AG10803 (cell line): ENCODE measurements at places on chromosomes 13 and 19.
A peak's percentile ranks its signal among the peaks of the same experiment; 100 is the strongest.

GRCh38 chr13:99751517-99752199 lies 219.9 kb downstream of the ZIC5 start:
- DNase-seq, result no peak

GRCh38 chr19:43124360-43124759 lies 41.9 kb upstream of the PSG2 start:
- DNase-seq, result no peak

GRCh38 chr13:25042151-25042865 lies 53.6 kb upstream of the PABPC3 start:
- no peak for DNase-seq

DNA sequence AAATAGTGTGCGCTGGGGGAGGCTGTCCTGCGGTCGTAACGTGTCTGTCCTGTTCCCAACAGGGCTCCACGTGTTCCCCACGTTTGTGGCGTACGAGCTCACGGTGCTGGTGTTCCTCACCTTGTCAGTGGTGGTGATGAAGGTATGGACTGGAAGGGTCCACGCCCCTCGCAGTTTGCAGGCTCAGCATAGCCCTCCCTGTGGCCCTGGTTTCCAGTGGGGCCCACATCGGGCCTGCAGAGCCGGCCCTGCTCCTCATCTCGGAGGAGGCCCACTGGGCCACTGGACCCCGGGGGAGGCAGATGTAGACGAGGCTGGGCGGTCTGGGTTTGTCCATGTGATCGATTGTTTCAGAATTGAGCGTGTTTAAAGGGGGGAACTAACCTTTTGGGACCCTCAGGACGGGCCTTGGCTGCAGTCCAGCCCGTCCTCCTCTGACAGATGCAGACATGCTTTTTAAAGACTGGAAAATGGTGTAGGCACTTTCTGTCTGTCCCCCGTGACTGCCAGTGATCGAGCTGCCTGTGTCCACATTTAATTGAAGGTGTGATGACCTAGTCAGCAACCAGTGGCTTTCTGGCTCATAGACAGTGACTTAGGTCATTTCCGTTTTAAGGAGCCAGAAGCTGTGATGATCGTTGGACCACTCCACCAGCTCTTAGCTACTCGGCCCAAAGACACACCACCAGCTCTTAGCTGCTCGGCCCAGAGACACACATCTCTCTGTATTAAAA lies 37.1 kb upstream of the TFDP1 start:
- peak; percentile 47 for DNase-seq

- no peak for DNase-seq
Measured at GRCh38 chr19:45355910-45356309, 14.5 kb downstream of the ERCC2 start.

DNA sequence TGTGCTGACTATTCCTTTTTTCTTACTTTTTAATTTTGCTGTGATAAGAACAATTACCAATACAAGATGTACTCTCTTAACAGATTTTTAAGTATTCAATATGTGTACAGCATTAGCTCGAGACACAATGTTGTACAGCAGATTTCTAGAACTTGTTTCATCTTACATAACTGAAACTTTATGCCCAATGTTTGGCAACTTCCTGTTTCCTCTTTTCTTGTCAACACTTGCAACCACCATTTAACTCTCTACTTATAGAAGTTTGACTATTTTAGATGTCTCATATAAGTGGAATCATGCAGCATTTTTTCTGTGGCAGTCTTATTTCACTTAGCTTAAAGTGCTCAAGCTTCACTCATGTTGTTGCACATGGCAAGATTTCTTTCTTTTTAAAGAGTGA lies 1426.8 kb downstream of the SLITRK5 start:
- no peak for DNase-seq

DNA sequence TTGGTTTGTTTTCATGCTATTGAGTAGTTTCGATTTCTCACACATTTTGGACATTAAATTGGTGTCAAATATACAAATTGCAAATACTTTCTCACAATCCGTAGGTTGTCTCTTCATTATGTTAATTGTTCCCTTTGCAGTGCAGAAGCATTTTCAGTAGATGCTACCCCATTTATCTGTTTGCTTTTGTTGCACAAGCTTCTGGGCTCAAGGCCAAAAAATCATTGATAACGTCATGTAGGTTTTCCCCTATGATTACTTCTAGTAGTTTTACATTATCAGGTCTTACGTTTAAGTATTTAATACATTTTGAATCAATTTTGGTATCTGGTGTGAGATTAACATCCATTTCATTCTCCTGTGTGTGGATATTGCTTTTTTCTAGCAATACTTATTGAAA lies 14.0 kb upstream of the ZNF347 start:
- DNase-seq, result no peak

DNA sequence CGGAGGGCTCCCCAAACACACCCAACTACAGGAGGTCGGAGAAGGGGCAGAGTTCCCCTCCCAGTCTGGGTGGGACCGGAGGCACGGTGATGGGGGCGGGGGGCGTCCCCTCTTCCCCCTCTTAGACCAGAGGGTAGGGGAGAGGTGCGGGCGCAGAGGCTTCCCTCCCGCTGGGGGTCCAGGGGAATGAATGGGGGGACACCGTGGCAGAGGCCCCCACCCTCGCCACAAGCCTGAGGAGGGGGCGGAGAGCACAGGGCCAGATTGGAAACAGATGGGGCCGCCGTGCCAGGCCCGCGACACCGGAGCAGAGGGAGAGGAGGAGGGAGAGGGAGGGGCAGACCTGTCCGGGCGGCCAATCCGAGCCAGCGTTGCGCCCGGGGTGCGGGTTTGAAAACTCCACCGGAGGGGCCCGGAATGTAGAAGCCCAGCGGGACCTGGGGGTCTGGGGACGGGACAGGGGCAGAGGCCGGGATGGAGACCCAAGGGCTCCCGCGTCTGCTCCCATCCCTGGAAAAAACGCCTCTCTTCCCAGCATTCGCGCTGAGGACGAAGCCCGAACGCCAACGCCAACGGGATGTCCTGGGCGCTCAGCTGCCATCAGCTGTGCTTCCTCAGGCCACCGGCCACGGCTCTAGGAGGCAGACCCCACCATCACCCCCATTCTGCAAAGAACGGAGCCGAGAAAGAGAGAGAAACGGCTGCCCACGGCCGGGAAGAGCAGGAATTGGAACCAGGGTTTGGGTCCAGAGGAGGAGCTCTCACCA lies 46.8 kb downstream of the PTPRS start:
- peak; percentile 56 for DNase-seq

DNA sequence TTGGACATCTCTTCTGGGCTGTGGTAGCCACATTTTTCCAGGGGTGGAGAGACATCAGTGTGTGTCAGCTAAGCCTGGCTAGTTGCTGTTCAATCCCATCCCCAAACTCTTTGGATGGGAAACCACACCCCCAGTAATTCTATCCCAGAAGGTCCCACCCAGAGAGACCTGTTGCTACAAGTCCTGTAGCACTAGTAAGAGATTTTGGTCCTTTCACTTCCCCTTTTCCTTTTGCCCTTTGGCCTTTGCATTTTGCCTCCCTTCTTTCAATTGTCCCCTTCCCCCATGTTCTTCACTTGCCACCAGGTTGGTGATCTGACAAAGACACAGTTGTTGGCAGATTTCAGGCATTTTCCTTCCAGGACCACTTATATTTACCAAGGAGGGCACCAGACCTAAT lies 3.8 kb downstream of the CBY2 start:
- no peak for DNase-seq

GRCh38 chr13:26458196-26458749 lies 99.2 kb upstream of the WASF3 start:
- no peak for DNase-seq

DNA sequence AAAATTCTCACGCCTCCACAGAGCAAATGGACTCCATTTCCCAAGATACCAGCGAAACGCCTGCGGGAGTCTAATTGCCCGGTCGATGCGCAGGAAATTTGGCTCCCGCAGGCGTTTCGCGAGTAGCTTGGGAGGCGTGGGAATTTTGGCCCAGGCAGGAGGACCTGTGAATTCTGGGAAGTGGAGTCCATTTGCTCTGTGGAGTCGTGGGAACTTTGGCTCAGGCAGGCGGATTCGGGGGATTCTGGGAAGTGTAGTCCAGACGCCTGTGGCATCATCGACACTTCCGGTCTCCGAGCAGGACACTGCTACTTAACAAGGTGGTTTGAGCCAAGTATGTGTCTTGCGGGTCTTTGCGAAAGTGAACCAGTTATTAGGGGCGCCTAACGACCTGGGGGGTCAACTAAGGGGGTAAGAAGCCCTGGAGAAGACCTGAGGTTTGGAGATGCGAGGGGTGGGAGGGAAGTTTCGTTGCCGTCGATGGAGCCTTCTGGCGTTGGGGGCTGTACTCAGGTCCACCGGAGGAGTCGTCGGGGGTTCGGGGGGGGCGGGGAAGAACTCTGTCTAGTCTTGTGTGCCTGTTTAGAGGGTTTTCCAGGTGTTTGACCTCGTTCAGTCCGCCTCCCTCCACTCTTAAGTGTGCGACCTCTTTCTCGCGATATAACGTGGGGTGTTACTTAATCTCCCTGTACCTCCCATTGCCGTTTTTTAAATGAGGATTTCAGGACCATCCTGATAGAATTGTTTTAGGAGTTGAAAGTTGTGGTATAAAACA lies at the start of gene ZNF155:
ZNF155 (plus strand) TSS at position 277 of the 775 bp plus-strand sequence. CDS start 4,356 bp downstream, outside the sequence.
- DNase-seq, result peak; percentile 97

DNA sequence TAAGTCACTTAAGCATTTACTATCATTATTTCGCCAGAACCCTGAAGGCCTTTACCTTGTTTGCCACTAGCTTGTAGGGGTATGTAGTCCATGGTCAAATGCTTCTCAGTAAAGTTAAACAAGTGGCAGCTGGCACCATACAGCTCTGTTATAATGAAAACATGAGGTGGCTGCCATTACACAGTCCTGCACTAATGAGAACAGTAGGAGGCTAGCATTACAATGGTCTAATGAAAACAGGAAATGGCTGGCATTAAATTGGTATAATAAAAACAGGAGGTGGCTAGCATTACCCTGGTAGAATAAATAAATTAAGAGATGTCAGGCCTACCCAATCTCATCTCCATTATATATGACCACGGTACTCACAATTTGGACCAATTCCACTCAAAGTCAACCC lies 107.5 kb downstream of the PCDH17 start:
- DNase-seq, result no peak

DNA sequence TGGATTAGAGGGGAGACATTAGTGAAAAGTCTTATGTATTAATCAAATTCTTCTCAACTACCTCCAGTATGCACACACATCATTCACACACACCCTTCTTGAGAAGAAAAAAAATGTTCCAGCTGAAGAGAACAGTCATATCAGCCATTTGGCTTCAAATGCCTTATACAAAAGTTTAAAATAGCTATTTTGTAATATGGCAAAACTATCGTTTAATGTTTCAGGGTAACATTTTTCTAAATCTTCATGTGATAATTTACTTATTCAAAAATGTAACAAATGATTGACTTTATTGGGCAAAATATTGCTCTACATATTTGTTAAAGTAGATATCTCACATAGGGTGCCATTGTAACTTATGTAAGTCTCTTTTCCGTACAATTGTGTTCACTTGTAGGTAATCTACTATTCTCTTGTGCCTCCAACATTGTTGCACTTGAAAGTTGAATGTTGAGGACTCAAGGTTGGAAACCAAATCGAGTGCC lies 13.6 kb downstream of the ZIC2 start:
- DNase-seq, result no peak

DNA sequence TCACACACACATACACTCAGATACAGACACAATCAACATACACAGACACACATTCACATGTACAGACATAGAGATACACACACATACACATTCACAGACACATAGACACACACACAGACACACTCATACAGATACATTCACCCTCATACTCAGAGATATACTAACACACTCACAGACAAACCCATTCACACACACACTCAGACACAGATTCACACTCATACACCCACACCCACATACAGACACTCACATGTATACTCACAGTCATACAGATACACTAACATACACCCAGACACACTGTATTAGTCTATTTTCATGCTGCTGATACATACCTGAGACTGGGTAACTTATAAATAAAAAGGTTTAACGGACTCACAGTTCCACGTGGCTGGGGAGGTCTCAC lies 30.8 kb downstream of the GJA3 start:
- no peak for DNase-seq

- no peak for DNase-seq
Measured at GRCh38 chr13:46726347-46726746, 70.6 kb downstream of the ESD start.

DNA sequence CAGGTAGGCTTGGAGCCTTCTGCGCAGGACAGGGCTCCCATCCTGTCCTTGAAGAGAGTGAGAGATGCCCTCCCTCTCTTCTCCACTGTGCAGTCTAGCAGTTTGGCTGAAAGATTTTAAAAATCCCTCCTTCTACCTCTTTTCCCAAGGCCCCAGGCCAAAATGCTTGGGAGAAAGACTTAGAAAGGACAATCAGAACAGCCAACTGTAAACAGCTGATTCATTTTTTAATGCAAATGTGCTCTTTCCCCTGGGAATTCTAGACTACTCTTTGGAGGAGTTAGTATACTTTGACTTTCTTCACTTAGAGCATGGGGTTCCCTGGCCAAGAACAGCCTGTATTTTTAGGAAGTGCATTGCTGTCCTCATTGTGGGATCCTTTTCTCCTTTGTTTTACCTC lies 398.9 kb downstream of the GPC6 start:
- no peak for DNase-seq

DNA sequence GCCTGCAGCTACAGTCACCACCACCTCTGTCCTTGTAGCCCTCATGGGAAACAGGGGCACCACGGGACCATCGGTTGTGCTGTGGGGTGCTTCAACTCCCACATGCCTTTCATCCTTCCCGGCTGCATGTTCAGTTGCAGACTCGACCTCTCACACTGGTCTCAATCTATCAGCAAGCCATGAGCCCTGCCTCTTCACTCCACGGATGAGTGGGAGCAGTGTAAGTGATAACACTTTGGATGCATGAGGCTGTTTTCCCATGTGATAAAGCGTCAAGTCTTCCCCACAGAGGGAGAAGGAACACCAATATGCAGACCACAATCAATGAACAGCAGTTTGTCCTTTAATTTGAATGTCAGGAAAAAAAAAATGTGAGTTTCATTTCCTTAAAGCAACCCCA lies 12.2 kb downstream of the SERP2 start:
- DNase-seq, result no peak

GRCh38 chr13:40159736-40160135 lies 504.3 kb downstream of the COG6 start:
- no peak for DNase-seq

GRCh38 chr13:31160857-31161556 lies 697 bp downstream of the HSPH1 start:
- peak; percentile 71 for DNase-seq

DNA sequence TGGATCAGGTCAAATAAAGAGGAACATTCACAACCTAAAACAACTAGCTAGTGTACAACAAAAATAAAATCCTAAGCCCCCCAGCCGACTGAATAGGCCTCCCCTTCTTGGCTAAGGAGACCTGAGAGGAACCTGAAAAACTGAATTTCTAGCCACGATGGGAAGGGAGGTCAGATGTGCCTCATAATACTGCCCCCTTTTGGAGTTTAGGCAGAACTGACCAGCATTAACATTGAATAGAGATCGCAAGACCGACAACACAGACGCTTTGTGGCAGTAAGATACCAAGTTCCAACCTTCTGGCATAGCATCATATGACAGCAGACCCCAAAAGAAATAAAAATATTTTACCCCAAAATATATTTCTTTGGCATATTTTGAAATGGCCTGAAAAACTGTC lies 15.9 kb downstream of the CBY2 start:
- DNase-seq, result peak; percentile 5

- no peak for DNase-seq
Measured at GRCh38 chr13:90170208-90170607, 1177.3 kb upstream of the MIR17HG start.
